ENCODE measurements at places on chromosomes 3 and 15. TPM values are rescaled to one million over a fixed set of nuclear protein-coding genes. Genes with fewer than 3 reads are reported as not detected.

Gene STRIT1
- total RNA-seq: not detected

DNA sequence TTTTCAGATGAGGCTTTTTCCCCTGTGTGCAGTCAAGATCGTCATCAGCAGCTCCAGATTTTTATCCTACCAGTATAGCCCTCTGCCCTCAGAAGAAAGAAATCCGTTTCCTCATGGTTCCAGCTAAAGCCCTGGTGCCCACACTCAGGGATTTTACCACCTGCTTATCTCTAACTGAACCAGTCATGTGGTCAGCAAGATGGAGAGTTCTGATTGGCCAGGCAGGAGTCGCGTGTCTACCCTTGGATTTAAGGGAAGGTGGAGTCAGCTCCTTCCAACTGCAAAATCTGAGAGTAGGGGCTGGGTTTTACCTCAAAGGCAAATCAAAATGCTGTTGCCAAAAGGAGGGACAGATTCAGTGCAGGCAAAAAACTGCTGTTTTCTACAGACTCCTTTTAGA is 135.3 kb downstream of the LRTM1 start:
- DNase-seq: no peak
- no peak overlapping the region for H3K27ac ChIP-seq
- no peaks in the 10 kb centered on the region for H3K36me3 ChIP-seq
- no peaks in the 10 kb centered on the region for H3K4me1 ChIP-seq
- no peak overlapping the region for H3K4me3 ChIP-seq
- peaks cover 61% of the 10 kb centered on the region for H3K27me3 ChIP-seq

DNA sequence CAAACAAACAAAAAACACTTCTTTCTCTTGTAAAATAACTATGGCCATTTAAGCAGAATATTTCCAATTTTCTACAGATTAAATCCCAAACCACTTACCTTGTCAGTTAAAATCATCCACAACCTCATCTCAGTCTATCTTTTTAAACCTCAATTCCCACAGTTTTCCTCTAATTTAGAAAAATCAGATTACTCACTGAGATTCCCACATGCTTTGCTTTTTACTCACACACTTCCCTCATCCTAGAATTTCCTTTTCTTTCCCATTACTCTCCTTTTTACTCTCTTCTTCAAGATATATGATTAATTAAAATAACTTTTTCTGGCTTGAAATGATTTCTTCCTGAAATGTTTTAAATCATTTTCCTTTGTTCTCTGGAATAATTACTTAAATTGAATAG is 790.7 kb downstream of the ROBO1 start:
- no peaks in the 10 kb centered on the region for H3K36me3 ChIP-seq
- no peaks in the 10 kb centered on the region for H3K27me3 ChIP-seq
- H3K4me1 ChIP-seq: peaks cover 5% of the 10 kb centered on the region
- H3K4me3 ChIP-seq: no peak overlapping the region
- no peak for DNase-seq

- no peak overlapping the region for H3K27ac ChIP-seq
- H3K4me1 ChIP-seq: peaks cover 9% of the 10 kb centered on the region
- no peaks in the 10 kb centered on the region for H3K27me3 ChIP-seq
Observed at GRCh38 chr3:66010739-66011655, 27.7 kb downstream of the MAGI1 start.

GRCh38 chr15:68154923-68155559 is 50.1 kb downstream of the CALML4 start:
- H3K4me1 ChIP-seq: peaks cover 20% of the 10 kb centered on the region
- no peaks in the 10 kb centered on the region for H3K27me3 ChIP-seq
- H3K27ac ChIP-seq: no peak overlapping the region
- H3K4me3 ChIP-seq: no peak overlapping the region
- H3K36me3 ChIP-seq: peaks cover 15% of the 10 kb centered on the region
- DNase-seq: peak; percentile 71

Gene TMCO5A
- total RNA-seq: not detected

Gene AMOTL2
- total RNA-seq: 137 TPM

DNA sequence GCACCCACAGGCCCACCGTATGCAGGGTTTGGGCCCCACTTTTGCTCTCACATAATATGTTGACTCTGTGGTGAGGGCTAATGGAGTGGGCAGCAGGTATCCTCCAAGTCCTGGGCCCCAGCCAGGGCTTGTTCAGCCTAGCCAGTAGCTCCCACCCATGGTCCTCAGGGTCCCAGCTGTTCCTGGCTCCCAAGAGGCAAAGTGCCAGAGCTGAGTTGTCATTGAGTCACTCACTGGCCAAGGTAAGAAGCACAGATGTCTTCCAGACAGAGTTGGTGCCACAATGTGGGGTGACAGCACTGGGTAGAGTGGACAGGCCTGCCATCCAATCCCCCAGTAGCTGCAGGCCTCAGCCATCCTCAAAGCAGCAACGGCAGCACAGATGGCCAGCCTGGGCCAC is 4.3 kb downstream of the SHF start:
- no peaks in the 10 kb centered on the region for H3K27me3 ChIP-seq
- no peak overlapping the region for H3K4me3 ChIP-seq
- DNase-seq: no peak
- H3K27ac ChIP-seq: no peak overlapping the region
- peaks cover 24% of the 10 kb centered on the region for H3K4me1 ChIP-seq

Gene CCDC191
- total RNA-seq: 5.2 TPM

Gene ETV5
- 93.0 TPM for total RNA-seq

DNA sequence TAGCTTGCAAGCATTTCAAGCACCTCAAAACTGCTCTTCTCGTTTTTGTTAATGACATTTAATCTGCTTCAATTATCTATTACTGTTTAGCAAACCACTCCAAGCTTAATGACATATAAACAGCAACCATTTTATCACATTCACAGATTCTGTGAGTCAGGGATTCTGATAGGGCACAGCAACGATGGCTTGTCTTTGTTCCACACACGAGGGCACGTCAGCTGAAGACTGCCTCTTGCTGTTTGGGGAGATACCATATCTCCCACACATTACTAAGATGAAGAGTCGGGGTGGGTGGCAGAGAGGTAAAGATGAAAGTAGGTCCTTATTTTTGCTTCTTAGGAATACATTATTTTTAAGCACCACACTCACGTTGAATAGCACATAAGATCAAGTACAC is 19.3 kb downstream of the CPOX start:
- H3K27ac ChIP-seq: no peak overlapping the region
- DNase-seq: no peak
- H3K4me3 ChIP-seq: no peak overlapping the region
- H3K27me3 ChIP-seq: no peaks in the 10 kb centered on the region

DNA sequence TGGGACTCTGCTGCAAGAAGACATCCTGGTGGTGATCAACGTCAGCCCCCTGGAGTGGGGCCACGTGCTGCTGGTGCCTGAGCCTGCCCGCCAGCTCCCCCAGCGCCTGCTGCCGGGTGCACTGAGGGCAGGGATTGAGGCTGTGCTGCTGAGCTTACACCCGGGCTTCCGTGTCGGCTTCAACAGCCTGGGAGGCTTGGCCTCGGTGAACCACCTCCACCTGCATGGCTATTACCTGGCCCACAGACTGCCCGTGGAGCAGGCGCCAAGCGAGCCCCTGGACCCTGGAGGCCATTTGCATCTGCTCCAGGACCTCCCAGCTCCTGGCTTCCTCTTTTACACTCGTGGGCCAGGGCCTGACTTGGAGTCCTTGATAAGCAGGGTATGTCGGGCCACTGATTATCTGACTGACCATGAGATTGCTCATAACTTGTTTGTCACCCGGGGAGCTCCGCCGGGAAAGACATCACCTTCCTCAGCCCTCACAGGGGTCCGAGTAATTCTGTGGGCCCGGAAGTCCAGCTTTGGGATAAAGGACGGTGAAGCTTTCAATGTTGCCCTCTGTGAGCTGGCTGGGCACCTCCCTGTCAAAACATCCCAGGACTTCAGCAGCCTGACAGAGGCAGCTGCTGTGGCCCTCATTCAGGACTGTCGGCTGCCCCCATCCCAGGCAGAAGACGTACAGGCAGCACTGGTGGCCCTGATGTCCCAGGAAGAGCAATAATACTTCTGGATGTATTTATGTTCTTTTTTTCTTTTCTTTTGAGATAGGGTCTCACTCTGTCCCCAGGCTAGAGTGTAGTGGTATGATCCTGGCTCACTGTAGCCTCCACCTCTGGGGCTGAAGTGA is 7.6 kb downstream of the GDPGP1 start:
- H3K36me3 ChIP-seq: peaks cover 17% of the 10 kb centered on the region
- no peak for DNase-seq
- no peaks in the 10 kb centered on the region for H3K27me3 ChIP-seq
- no peak overlapping the region for H3K4me3 ChIP-seq
- no peaks in the 10 kb centered on the region for H3K4me1 ChIP-seq

- H3K4me3 ChIP-seq: no peak overlapping the region
- H3K4me1 ChIP-seq: no peaks in the 10 kb centered on the region
- H3K27ac ChIP-seq: no peak overlapping the region
- no peak for DNase-seq
Observed at GRCh38 chr3:165125836-165126235, 47.5 kb upstream of the SI start.

- H3K4me3 ChIP-seq: no peak overlapping the region
- H3K27me3 ChIP-seq: no peaks in the 10 kb centered on the region
- no peak overlapping the region for H3K27ac ChIP-seq
- no peaks in the 10 kb centered on the region for H3K36me3 ChIP-seq
- DNase-seq: no peak
Observed at GRCh38 chr3:3309887-3310286, 130.4 kb upstream of the CRBN start.

GRCh38 chr3:67624078-67624477 is 30.3 kb downstream of the SUCLG2 start:
- no peak for DNase-seq
- no peaks in the 10 kb centered on the region for H3K27me3 ChIP-seq
- peaks cover 8% of the 10 kb centered on the region for H3K4me1 ChIP-seq
- peaks cover 25% of the 10 kb centered on the region for H3K36me3 ChIP-seq
